ENCODE measurements at places on chromosomes 6 and 20.

GRCh38 chr6:65569505-65569904, 137.5 kb downstream of the EYS start:
- no peak for DNase-seq

- DNase-seq = no peak
Observed at GRCh38 chr20:46056970-46057855, 28.2 kb downstream of the SLC12A5 start.

GRCh38 chr20:63163171-63163570, 52.8 kb downstream of the YTHDF1 start:
- DNase-seq = no peak

GRCh38 chr20:18676396-18676795, 88.5 kb downstream of the DTD1 start:
- DNase-seq = no peak

- DNase-seq = no peak
Observed at GRCh38 chr6:31574106-31575061, 981 bp upstream of the TNF start.

DNA sequence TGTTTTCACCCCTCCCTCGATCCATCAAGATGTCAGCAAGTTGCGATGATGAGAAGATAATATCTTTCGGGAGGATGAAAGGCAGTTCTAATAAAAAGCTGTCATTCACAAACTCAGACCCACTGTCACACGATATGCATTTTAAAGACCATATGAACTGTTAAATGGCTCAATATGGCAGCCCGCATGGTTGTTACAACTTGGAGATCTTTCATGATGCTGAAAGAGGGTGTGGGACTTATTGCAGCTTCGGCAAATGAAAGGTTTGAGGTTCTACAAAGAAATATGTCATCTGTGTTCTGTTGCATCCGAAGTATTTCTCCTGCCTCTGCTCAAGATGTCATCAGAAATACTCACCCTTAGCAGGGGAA, 128.5 kb downstream of the CDH4 start:
- DNase-seq = no peak

DNA sequence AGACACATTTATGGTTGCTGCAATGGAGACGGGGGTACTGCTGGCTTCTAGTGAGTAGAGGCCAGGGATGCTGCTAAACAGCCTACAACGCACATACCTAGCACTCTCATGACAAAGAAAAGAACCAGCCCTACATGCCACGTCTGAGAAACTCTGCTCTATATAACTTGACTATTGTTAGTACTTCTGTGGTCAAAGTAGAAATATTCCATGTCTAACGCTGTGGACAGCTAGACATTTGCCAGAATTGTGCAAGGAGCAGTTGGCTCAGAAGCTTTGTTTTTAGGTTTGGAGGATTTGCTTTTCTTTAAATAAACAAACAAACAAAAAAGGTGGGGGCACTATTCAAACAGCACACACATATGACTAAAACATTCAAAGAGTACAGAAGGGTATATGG, 20.5 kb downstream of the UBE2V1 start:
- no peak for DNase-seq

DNA sequence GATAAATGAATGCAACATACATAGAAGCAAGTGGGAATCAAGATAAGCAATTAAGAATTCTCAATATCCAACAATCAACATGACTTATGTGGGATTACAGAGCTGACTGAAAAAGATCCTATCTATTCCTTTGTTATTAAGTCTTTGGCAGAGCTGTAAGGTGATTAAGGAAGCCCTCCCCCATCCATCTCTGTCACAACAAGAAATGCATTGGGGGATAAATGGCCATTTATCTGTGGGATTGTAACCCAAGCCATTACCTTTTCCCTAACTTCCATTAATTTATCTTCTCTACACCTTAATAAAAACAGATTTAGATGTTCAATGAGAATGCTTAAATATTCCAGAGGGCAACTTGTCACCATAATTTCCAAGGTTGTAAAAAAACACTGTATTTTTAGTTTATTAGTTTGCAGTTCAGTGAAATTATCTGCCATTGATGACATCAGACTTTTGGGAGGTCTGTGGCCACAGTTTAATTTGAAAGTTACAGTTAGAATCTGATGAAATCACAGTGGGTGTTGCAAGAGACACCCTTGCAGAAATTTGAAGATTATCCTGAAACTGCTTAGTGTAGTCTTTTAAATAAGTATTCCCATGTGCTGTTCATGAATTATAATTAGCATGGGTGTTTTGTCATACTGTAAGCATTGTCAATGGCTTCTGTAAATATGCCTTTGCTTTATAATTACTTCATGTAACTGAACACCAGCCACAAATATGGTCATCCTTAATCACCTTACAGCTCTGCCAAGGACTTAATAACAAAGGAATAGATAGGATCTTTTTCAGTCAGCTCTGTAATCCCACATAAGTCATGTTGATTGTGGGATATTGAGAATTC, 49.4 kb upstream of the FYN start:
- DNase-seq = peak; percentile 74

DNA sequence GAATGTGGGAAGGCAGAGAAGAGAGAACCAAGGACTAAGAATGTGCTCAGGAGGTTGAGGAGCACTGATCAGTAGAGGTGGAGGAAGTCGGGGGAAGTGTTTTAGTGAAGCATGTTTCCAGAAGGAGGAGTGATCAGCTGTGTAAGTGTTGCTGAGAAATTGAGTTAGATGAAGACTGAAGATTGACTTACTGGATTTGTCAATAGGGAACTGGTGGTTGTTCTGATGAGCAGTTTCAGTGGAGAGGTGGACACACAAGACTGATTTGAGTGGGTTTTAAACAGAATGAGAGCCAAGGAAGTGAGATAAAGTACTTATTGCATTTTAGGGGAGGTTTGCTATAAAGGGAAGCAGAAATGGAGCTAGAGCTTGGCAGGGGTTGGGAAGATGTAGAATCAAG, 182.6 kb downstream of the CDKAL1 start:
- DNase-seq = no peak

DNA sequence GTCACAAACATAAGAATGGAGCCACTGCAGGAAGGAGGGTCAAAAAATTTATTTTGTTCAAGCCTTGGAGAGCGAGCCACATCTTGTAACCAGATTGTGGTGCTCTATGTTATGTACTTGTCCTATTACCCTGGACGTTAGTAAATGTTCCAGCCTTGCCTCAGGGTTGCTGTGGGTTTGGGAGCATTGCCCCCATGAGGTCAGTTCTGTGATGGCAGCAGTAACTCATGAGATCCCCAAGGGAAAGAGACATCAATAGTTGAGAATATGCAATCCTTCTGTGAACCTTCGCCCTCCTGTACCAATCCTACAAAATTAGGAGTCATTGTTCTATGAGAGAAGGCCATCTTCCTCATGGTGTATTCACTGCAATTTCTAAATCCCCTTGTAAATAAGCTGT, 16.4 kb upstream of the CFAP206 start:
- no peak for DNase-seq

DNA sequence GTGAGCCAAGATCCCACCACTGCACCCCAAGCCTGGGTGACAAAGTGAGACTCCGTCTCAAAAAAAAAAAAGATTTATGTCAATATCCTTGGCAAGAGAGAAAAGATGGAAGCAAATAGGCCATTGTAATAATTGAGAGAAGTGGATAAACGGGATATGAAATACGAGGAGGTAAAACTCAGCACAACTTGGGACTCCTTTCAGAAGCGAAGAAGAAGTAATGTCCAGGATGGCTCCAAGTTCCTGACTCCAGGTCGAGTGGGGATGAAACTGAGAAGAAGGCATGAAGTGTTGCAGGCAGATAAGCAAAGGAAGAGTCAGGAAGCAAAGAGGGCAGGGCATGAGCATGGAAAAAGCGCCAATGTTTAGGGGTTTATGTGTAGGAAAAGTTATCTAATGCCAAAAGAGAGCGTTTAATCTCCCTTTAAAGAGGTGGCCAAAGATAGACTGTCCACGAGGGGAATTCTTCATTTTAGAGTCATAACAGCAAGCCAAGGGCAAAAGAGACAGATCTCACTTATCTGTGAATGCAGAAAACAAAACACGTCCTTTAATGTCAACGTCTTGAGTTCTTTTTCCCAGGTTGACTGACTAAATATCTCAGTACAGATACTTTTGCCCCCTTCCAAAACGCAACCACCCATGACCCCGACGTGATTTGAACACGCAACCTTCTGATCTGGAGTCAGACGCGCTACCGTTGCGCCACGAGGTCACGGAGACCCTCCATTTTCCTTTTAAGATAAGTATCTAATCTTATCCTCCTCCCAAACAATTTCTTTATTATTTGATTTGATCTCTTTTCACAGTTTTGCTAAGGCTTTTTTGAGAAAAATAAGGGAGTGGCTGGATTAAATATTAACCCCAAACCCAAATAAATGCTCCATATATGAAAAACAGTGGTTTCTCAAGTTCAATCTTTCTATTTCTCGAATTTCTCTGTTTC, 46.3 kb upstream of the BTN3A2 start:
- no peak for DNase-seq

- no peak for DNase-seq
Observed at GRCh38 chr6:151961809-151962208, 154.3 kb downstream of the ESR1 start.

- no peak for DNase-seq
Observed at GRCh38 chr6:130864344-130864743, 37.1 kb downstream of the SMLR1 start.

DNA sequence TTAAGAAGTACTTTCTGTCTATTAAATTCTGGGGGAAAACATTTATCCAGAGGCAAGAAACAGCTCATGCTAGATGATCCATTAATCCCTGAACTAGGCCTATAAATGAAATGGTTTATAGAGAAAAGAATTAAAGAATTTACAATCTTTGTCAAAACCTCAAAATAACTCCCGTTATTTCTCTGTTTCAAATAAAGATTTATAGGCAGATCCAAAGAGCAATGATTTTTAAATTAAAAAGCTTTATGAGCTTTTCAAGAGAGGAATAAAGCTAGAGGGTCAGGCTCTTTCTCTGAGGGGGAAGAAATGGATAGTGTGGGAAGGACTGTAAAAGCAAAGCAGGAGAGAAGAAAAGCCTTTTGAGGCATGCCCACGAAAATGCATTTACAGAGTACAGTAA, 82.5 kb upstream of the OGFRL1 start:
- DNase-seq = no peak

DNA sequence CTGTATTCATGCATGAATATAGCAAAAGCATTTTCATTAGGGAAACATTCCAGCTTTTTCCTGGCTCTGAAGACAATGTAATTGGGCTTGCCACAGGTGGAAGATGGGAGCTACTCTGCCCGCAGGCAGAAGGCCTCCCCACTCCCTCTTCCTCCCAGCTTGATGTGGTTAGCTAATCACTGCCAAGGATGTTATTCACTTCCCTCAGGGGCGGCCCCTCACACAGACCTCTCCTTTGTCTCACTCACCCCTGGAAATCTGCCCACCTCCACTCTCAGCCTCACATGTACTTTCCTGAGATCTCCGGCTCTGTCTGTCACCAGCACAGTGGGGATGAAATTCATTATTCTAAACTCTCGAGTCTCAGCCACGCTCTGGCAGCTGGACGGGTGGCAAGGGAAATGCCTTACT, 100.7 kb downstream of the ANKRD60 start:
- peak; percentile 14 for DNase-seq

DNA sequence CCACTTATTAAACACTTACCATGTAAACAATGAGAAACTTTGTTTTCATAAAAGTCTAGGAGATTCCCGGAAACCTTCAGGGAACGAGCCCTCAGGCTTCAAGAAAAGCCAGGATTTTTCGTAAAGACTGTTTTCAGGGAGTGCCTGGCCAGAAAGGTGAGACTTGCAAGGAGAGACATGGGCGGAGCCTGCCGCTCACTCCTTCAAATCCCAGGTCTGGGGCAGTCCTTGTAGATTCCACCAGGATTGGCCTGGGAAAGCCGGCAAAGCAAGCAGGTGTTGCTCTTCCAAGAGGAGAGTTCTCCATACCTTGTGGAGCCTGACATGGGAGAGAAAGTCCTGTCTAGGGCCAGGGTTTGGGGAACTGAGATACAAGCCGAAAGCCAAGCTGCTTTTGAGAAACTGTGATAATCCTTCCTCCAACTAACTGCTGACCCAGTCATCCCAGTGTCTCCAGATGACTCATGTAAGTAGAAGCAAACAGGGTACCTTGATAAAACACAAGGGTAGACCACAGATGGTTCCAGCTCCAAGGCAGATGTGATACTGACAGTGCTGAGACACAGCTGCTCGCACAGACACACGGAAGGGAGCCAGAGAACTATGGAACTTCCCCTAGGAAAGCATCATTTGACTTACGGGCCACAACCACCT, 69.4 kb upstream of the NAA20 start:
- no peak for DNase-seq

DNA sequence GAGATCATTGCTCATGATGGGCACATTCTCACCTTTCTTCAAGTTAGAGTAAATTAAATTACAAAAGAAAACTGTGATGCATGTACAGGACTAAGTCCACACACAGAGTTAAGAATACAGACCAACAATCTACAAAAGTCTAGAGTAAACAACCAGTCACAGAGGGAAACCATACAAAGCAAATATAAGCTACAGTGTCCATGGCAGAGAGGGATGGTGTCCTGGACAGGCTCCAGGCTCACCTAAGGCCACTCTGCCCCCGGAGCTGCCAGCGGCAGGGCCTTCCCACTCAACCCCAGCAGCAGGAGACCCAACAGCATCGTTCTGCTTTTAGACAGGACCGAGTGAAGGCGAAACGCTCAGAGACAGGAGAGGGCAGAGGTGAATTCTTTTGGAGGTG, 16.0 kb downstream of the PDE10A start:
- no peak for DNase-seq

- DNase-seq = no peak
Observed at GRCh38 chr6:25637960-25638434, 14.0 kb upstream of the SCGN start.

GRCh38 chr6:162681447-162681846, 46.1 kb downstream of the PRKN start:
- no peak for DNase-seq

- DNase-seq = no peak
Observed at GRCh38 chr6:139994998-139995397, 620.5 kb upstream of the CITED2 start.

DNA sequence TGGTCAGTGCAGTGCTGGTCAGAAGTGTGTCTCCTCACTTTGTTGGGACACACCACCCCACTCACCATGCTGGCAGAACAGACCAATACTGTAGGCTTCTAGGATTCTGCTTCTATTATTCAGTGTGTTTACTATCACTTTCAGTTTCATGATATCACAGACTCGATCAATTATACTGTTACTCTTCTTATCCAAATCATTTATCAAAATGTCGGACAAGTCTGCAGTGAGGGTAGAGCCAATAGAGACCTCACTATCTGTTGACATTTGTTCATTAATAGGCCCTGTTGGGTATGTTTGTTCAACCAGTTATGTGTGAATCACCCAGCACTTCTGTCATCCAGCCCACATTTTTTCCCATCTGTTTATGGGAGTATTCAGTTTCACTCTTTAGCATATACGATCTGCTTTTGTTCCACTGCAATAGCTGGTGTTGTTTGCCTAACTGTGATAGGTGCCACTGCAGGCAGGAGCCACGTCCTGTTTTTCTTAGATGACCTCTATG, 140.1 kb downstream of the NRN1 start:
- peak; percentile 14 for DNase-seq

DNA sequence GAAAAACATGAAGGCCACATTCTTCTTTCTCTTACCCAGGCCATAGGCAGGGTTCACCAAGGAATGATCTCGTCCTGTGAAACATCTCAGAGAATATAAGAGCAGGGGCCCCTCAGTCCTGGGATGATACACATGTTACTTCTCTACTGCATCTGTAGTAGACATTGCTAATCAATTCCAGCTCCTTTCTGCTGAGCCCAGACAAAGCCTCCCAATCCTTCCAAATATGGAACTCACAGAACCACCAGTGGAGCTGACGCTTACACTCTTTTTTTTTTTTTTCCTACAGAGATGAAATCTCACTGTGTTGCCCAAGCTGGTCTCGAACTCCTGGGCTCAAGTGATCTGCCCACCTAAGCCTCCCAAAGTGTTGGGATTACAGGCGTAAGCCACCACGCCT, 9.1 kb downstream of the SNTA1 start:
- DNase-seq = no peak

All from fibroblast of the conjunctiva (primary cell).